ENCODE measurements at places on chromosomes 7 and 10.

- DNase-seq, result no peak
Measured at GRCh38 chr10:1402016-1402770, 335.1 kb downstream of the ADARB2 start.

DNA sequence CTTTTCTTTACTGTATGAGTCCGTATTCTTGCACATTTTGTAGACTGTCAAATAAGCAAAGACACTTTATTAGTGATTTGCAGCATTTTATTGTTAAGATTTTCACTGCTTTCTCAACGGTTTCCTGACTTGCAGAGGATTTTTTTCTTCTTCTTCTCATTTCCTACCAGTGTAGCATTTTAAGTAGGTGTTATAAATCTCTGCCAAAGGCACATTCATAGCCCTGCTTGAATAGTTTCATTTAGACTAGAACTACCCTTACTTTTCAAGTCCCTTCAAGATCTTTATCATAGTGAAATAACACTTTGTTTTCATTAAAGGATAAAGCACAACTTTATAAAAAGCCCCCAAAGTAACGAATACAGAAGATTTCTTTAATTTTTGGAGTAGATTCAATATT lies 271.4 kb downstream of the TSPAN12 start:
- DNase-seq, result no peak

- no peak for DNase-seq
Measured at GRCh38 chr10:27020243-27020642, 80.1 kb downstream of the ANKRD26 start.

DNA sequence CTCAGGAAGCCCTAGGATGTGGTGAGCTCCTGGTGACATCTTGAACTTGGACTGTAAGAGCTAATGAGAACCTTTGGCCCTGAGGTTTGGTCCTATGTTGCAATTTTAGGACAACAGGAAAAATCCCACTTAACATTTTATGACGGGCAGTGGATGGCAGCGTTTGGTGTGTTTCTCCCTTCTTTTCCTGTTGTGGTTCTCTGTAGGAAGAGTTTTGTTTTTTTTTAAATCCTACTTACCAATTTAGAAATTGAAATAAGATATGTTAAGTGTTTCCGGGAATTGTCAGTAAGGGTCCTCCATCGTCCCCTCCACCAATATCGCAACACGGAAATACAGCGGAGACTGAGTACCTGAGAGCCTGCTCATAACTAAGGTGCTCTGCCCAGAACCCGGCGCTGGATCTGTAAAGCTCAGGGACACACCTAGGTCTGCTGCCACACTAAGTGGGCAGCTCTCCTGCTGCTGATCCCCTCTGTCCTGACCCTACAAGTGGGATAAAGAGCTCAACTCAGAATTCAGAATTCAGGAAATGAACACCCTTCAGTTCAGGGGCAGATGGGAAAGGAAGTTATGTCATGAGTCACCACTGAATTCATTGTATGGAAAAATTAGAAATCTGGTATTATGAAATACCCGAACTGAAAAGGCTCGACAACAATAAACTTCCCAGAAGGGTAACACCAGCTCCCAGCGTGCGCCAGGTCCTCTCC lies 9.1 kb upstream of the PROSER2 start:
- no peak for DNase-seq

DNA sequence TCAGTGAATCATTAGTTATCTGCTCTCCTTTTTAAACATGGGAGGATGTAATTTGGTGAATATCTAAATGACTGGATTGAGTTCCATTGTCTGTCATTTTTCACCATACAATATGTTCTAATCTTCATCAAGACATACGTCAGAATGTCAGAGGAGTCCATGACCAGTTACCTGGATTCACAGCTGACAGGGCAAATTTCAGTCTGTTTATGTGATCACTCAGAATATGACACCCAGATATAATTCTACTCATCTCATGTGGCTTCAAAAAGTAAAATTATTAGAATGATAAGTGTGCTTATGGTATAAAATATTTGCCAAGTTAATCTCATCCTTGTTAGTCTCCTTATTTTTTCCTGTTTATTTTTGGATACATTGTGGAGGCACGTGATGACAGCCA lies 150.2 kb downstream of the CDC14C start:
- no peak for DNase-seq

DNA sequence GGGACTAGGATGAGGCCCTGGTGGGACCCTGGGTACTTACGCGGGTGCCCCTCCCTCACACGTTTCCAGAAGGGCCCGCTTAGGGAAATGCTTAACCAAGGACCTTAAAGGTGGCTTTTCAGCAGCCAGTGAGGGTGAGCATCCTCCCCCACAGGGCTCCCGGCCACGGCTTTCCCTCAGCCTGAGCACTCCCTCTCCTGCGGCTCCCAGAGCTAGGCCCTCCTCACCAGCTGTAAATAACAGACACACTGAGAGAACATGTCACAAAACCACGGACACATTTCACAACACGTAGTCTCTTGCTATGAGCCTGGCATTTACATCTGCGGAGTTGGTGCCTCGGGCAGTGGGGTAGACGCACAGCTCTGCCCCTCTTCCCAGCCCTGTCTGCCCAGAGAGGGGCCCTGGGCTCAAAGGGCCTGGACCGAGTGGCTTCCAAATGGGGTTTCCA lies 25.2 kb downstream of the GRID1 start:
- DNase-seq, result no peak

DNA sequence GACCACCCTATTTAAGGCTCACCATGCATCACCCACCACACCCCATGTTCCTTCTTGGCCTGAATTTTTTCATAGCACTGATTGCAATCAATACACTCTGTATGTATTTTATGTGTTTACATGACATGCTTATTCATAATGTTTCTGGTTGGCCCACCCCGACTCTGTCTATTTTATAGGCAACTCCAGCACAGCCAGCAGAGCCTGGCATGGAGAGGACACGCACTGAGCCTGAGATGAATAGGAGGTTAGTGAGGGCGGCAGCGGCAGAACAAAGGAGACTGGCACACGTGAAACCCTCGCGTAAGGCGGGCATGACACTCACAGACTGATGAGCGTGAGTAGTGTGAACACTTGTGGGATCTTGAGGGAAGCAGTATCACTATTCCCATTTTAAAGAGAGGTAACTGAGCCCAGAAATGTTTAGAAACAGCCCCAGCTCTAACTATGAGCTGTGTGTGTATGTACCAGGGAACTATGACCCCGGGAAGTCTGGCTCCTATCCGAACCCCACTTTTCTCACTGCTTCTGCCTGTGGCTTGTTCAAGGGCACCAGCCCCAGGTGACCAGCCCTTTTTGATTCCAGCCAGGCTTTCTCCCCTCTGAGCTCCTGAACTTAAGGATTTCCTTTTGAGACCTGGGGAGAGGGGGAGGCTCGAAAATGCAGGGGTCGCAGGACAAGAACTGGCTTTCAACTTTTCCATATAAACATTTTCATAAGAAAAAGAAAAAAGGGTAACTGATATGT lies 113.3 kb downstream of the ARHGAP22 start:
- DNase-seq, result no peak

- DNase-seq, result no peak
Measured at GRCh38 chr10:5512331-5512730, 12.4 kb upstream of the CALML3 start.

GRCh38 chr10:133529576-133529946 lies 2.4 kb downstream of the CYP2E1 start:
- DNase-seq, result no peak

DNA sequence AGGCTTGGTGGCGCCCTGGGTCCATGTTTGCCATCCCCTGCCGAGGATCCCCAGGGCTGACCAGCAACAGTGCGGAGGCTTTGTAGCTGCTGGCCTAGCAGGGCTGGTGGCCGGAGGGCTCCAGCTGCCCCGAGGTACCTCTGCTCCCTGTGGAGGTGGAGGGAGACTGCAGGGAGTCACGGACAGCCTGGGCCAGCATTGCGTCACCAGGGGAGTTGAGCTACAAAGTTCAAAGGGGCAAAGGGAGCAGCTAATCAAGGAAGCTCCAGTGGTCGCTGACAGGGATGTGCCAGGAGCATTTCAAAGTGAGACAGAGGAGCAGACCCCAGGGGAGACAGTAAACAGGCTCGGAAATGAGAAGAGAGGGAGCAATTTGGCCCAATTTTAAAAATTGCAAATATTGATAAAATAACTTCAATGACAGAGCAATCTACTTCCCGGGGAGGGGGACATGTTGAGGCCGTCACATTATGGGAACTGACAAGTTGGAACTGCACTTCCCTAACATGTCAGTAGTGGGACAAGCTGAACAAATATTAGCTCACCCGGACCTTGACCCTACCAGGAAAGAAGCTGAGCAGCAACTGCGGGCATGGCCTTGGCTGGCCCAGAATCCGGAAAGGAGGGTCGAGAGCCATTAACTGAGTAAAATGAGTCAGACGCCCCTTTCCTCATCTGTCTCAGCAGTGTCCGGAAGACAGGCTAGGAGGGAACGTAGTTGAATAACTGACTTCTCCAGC lies 39.4 kb downstream of the BTBD16 start:
- peak; percentile 89 for DNase-seq

DNA sequence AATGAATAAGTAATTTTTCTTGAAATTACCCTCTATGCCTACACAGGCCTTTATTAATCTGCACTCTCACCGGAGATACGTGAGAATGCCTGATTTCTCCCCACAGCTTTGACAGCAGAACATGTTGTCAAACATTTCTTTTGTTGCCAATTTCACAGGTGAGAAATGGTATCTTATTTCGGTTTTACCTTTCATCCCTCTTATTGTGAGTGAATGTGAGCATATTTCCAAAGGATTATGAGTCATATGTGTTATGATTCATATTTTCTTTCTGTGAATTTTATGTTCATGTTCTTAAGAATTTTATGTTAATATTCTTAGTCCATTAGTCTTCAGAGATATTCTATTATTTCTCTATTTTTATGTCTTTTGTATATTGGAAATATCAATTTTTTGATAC lies 965.1 kb downstream of the CCSER2 start:
- no peak for DNase-seq

GRCh38 chr10:104638861-104639589 lies 2.1 kb upstream of the SORCS3 start:
- DNase-seq, result no peak

- DNase-seq, result no peak
Measured at GRCh38 chr7:1767524-1767923, 97.4 kb downstream of the ELFN1 start.

DNA sequence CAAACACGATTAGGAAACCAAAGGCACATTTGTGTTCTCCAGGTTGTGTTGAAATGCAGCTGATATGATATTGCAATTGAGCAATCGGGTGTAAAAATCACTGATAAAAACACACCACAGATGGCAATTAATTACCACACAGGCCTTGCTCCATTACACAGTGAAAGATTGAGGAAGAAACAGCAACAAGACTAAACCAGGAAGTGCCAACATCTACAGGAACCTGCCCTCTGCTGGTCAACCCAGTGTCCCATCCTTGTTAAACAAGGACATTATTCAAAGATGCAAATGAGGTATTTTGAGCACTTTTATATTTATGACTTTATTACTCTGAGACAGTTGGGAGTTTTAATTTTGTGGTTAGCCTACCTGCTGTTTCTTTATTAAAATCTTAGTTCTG lies 765.6 kb upstream of the GHITM start:
- no peak for DNase-seq

DNA sequence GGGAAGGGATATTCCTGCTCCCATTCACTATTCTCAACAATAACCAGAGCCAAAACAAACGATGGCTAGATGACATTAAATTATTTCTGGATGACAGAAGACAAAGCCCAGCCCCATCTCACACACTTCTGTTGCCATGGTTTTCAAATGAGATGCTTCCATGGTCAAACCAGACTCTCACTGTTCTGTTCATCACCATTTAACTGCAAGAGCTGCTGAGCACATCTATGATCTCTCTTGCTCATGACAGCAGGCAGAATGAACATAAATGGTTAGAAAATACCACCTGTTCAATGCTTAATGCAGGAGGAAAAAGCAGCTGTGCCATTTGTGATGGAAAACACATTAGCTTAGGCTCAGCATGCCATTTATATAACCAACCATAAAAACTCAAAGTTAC lies 758.6 kb upstream of the ZWINT start:
- no peak for DNase-seq

DNA sequence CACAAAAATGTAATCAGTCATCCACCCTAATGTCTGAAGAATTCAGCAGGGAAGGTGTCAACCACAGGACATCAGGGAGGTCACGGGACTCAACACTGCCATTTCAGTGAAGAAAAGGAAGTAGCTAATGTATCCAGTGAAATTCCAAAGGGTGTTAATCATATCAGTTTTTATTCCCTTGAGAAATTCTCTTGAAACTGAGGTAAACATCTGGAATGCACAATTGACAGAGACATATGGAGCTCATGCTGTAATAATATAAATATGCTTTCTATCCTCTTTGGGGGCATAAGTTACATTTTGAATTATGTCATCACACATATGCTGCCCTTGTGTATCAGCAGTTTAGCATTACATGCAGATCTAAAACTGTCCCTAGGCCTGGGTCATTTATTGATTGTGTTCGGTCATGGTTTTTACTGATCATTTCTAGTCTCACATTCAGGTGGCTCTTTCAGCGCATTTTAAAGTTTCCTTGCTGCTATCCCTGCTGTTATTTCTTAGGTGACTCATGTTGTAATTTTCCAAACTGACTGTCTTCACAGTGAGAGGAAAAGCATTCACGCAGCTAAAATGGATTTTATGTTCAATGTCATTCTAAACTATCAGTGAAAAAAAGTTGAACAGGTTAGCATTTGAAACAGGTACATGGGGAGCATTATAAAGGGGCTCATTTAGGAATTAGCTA lies 273.9 kb downstream of the TSPAN12 start:
- peak; percentile 11 for DNase-seq

DNA sequence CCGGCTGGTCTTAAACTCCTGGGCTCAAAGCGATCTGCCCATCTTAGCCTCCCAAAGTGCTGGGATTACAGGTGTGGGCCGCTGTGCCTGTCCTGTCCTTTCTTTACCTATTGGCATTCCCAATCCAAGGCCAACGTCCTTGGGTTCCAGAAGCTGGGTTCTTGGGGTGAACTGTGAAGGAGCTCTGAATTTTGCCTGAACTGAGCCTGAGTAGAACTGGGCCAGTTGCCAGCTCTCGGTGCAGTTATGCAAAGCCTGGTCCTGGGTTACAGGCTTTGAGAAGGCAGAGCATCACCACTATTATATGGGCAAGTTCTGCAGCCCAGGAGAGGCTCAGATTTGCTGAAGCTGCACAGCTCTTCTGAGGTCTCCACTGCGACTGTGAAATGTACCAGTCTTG lies 24.6 kb upstream of the SH2D4B start:
- DNase-seq, result no peak

GRCh38 chr7:44637788-44638594 lies 31.6 kb downstream of the OGDH start:
- peak; percentile 95 for DNase-seq

- no peak for DNase-seq
Measured at GRCh38 chr7:34677491-34677890, 19.5 kb downstream of the NPSR1 start.

DNA sequence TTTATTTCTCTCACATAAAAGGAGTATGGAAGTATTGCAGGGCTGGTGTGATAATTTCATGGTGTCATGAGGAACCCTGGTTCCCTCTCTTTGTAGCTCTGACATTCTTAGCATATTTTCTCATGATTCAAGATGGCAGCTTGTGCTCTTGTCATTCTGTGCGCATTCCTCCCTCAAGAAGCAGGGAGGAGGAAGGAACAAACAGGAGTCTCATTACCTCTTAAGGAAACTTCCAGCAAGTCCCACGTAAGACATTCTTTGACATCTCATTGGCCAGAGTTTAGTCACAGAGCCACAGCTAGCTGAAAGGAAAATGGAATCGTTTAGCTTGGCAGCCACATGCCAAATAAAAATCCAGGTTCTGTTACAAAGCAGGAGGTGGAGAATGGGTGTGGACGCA lies 546.8 kb downstream of the LRMDA start:
- no peak for DNase-seq

- DNase-seq, result no peak
Measured at GRCh38 chr7:4164556-4164955, 517.5 kb upstream of the FOXK1 start.

Measured in LoVo (cell line).